ENCODE measurements at places on chromosomes 12 and 14.

- DNase-seq = no peak
These were observed 24.0 kb downstream of the DHX37 start for GRCh38 chr12:124964836-124965462.

DNA sequence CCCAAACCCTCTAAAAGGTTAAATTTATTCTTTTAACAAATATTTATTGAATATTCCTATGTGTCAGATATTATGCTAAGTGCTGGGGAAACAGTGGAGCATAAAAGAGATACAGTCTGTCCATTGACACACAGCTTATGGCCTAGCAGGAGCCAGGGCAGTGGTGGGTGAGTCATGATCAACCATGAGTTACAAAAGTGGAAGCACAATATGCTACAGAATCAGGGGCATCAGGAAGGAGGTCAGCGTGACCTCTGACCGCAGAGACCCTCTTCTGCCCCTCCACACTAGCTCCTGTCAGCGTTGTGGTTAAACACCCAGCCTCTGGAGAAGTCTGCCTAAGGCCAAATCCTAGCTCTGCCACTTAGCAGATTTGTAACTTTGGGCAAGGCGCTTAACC is 4.7 kb upstream of the PPP1R1A start:
- DNase-seq = no peak

- no peak for DNase-seq
These were observed 131.0 kb upstream of the AMIGO2 start for GRCh38 chr12:47210776-47211175.

GRCh38 chr12:75917083-75917482 is 114.5 kb downstream of the PHLDA1 start:
- no peak for DNase-seq

GRCh38 chr12:125178222-125178621 is 113.0 kb downstream of the AACS start:
- no peak for DNase-seq

GRCh38 chr12:125276567-125276966 is 211.3 kb downstream of the AACS start:
- no peak for DNase-seq

DNA sequence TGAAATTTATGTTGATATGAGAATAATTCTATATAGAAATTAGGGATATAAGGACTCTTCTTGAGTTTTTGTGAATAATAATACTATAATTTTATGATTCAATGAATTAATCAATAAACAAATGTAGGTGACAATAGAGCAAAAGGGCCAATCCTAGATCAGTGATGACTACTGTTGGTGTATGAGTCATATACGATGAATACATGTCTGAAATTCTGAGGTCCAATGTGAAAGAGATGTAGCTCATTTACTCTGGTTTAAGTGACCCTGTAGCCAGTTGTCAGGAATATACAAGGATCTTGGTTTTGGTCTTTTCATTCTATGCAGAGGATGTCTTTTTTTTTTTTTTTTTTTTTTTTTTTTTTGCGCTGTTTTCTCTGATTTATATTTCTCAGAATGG is 72.1 kb upstream of the RTL1 start:
- no peak for DNase-seq

GRCh38 chr12:105057174-105057573 is 27.1 kb downstream of the ALDH1L2 start:
- DNase-seq = no peak

- no peak for DNase-seq
These were observed 258.8 kb upstream of the GARIN6 start for GRCh38 chr12:99388671-99389195.

- DNase-seq = no peak
These were observed 134.4 kb upstream of the GRIP1 start for GRCh38 chr12:66813137-66813892.

GRCh38 chr14:41016213-41016612 is 590.5 kb upstream of the LRFN5 start:
- no peak for DNase-seq

DNA sequence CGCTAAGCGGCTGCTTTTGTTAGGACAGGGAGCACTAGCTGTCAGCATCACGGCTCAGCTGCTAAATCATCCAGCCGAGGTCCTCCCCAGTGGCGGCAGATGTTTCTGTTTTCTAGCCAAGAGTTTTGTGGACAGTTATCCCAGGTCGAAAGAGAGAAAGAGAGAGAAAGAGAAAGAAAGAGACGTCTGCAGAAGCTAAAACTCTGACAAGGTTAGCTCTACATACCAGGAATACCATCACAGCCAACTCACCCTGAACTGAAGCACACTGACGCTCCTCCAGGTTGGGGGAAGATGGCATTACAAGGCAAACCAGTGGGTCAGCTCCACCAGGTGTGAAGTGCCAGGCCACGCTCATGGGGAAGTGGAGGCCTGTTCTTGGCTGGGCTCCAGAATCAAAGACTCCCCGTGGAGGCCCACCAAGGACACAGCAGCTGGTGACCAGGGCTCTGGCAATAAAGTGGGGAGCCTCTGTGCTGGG is 64.9 kb upstream of the DICER1 start:
- no peak for DNase-seq

- no peak for DNase-seq
These were observed 3.0 kb downstream of the MIS18BP1 start for GRCh38 chr14:45249856-45250575.

DNA sequence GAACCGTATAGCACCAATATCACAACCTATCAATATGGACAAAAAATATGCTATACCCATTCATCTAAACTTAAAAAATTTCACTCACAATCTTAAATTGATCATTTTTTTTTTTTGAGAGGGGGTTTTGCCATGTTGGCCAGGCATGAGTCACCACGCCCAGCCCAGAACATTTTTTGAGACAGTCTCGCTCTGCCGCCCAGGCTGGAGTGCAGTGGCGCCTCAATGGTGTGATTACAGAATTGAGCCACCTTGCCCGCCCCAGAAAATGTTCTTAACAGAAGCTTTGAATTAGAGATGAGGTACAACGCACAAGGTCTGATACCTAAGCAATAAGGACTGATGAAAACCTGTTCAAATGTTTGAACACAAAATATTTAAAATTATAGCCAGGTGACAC is 15.8 kb upstream of the ATP5F1B start:
- no peak for DNase-seq

DNA sequence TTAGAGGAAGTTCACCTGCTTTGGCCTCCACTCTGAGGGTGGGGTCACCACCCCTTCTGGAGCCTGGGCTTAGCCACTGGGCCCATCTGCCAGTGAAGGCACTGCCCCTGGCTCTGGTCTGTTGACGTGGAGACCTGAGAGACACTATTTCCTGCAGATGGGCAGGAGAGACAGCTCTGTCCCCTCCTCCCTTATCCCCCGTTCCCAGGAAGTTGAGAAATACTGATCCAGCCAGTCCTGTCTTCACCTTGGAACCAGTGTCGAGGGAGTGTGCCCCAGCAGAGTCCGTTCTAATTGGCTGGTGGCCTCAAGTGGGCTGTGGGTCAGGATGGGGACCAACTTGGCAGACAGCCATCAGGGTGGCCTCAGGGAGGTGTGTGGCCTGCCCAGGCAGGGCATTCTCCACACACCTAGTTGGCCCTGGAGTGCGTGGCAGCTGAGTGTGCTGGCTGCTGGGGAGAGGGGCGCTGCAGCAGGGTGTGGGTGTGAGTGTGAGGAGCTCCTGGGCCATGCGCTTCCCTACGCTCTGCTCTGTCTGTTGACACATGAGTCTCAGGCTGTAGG is 25.4 kb downstream of the CLSTN3 start:
- DNase-seq = no peak

DNA sequence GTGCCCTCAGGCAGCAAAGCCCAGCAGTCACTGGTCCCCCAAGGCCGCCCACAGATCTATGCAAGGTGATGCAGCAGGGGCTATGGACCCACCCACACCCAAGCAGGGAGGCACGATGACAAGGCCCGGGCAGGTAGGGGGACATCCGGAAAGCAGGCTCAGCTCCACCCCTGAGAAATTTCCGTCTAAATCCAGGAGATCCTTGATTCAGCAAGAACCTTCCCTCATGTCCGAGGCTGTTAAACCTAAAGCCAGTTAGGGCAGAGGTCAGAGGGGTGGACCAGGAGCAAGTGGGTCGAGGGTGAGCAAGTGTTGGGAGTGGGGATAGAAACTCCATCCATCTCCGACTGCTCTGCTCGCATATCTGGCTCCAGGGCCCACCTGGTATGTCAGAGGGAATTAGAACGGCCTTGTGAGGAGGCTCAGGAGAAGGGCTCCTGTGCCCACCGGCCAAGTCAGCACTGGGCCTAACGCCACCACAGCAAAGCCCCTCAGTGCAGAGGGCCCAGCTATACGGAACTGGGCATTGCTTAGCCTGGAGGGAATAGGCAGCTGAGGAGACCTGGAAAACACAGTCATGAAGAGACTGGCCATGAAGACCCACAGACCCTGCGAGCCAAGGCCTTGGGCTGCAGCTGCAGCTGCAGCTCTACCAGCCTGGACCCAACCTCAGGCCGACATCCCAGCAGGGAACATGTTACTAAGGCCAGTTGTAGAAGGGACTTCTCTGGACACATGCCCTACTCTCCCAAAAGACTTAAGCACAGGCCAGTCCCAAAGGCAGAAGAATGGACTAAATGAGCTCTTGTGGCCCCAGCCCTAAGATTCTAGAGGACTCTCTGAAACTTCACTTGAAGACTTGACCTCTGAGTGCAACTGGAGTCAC is 34.3 kb downstream of the DAD1 start:
- DNase-seq = no peak

DNA sequence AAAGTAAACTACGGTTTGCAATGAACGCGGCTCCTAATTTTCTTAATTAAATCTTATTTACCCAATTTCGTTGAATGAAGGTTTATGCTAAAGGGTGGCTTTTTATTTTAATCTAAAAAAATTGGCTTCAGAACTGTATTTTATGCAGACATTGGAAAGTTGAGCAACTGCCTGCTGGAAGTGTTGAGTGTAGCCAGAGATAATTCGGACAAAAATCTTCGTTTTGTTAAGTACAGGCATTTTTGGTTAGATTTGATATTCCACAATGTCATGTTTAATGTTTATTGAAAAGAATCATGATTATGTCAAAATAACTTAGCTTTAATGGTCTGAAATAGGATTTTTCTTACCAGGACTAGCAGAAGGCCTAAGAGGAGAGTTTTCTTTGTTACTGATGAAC is 875 bp downstream of the IRAK3 start:
- no peak for DNase-seq

GRCh38 chr12:132450418-132451171 is 39.4 kb upstream of the FBRSL1 start:
- DNase-seq = no peak

GRCh38 chr12:19398376-19399363 is 40.6 kb upstream of the AEBP2 start:
- DNase-seq = no peak

DNA sequence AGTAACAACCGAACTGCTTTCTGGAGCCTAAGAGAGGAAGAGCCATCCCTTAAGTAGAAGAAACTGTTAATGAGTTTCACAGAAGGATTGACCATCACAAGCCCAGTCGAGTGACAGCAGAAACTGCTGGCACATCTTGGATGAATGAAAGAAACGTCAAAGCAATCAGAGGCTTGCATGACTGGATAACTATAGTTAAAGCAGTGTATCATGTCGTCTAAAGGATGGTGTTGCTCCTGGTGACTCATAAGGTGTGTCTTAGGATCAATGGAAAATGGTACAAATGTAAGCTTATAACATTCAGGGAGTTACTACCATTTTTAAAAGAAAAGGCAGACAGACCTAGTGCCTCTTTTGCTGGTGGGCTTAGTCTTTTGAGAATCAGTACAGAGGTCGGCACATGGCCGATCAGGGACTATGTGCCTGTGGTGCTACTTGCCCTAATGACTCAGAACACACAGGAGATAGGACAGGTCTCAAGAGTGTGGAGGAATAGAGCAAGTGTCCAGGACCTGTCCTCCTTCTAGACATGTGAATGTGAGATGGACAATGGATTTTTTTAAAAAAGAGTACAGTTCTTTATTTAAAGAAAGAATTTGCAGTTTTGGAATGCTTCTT is 55.7 kb downstream of the TMX1 start:
- no peak for DNase-seq

GRCh38 chr12:78407722-78408121 is 456.9 kb upstream of the SYT1 start:
- no peak for DNase-seq

DNA sequence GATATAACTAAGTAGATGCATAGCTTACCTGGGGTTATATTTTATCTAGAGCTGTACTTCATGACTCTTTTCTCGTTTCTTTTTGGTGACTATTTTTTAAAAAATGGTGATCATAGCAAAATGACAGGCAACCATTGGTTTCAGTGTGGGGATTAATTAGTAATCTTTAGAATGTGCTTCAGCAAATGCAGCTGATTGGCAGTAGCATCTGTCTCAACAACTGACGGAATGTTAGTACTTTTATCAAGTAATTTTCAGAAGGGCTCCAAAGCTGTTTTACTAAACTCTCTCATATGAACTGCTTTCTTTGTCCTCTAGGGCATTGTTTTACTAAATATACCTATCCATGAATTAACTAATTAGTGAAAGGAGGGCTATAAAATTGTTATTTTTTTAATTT is 117.6 kb downstream of the TRMT5 start:
- DNase-seq = no peak

GRCh38 chr12:128259556-128260070 is 7.4 kb upstream of the TMEM132C start:
- DNase-seq = no peak

DNA sequence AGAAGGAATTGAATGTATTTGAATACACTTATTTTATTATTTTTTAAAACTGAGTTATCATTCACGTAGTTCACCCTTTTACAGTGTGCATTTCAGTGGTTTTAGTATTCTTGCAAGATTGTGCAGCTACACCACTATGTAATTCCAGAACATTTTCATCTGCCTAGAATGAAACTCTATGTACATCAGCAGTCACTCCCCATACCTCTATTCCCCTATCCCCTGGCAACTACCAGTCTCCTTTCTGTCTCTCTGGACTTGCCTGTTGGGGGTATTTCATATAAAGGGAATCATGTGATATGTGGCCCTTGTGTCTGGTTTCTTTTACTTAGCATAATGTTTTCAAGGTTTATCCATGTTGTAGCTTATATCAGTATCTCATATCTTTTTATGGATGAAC is 96.8 kb downstream of the BORCS5 start:
- no peak for DNase-seq

GRCh38 chr14:20516921-20517320 is 11.6 kb downstream of the RNASE10 start:
- DNase-seq = no peak

- DNase-seq = no peak
These were observed 88.3 kb downstream of the GTF2A1 start for GRCh38 chr14:81132468-81132867.

DNA sequence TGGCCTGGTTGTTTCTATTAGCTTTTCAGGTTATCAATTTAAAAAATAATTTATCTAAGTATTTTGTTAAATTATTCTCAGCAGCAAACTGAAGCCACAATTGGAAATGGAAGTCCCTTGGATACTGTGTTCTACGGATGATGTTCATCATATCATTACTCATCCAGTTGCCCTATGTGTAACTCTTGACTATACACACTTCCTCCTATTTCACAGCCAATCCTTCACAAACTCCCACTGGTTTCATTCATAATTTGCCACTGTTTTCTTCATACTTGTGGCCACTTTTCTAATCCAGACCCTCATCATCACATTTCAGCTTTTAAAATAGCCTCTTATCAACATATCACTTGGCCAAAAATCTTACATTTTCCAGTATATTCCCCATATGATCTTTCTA is 84.0 kb downstream of the CATSPERB start:
- no peak for DNase-seq

All from stimulated activated CD4-positive, alpha-beta T cell treated with anti-CD3 and anti-CD28 coated beads, Interleukin-1b, Interleukin-23, amount 100 ng/mL, for 4 hours (primary cell).